ENCODE measurements at places on chromosomes 12 and 14.
A peak's percentile ranks its signal among the peaks of the same experiment; 100 is the strongest.

- DNase-seq, result no peak
These were observed 8.3 kb downstream of the PXN start for GRCh38 chr12:120257041-120257821.

DNA sequence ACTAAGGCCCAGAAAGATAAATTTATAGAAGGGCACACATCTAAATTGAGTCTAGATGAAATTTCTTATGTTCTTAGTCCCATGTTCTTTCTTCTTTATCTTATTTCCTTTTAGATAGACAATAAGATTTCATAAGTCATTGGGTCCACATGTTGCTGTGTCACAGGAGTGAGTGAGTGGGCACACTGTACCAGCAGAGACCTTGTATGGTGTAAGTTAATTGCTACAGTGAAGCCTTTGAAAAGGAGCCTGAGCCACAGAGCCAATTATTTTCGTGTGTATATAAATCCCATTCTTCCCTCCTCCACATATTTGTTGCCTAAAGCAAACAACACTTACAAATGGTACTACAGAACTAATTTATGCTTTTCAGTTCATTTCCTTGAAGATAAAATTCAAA lies 79.1 kb downstream of the GRIP1 start:
- no peak for DNase-seq

- DNase-seq, result no peak
These were observed 1.3 kb downstream of the R3HDM2 start for GRCh38 chr12:57429473-57430111.

DNA sequence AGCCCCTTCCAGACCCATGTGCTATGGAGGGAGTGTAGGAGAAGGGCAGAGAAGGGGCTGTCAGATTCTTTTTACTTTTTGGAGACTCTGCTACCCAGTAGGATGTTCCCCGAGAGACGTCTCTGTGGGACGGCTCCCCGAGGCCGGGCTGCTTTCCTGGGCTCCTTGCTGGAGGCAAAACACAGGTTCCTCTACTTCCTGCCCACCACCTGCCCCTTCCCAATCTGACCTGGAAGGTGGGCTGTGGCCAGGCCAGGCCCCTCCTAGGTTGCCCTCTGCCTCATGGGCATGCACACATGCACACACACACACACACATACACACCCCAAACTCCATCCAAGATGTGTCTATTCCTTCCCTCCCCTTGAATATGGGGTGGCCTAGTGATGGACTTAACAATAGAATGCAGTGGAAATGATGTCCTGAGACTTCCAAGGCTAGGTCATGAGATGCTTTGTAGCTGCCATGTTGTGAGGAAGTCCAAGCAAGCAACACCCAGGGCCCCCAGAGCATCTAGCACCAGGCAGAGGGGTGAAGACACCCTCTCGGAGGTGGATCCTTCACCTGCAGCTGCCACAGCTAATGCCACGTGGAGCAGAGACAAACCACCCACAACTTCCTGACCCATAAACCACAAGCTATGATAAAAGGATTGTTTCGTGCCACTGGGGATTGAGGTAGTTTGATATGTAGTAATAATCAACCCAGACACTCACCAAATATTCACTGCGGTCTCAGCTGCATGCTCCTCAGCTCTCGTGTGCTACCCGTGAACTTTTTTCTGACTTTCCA lies 1.6 kb upstream of the ASB2 start:
- DNase-seq, result peak; percentile 60

DNA sequence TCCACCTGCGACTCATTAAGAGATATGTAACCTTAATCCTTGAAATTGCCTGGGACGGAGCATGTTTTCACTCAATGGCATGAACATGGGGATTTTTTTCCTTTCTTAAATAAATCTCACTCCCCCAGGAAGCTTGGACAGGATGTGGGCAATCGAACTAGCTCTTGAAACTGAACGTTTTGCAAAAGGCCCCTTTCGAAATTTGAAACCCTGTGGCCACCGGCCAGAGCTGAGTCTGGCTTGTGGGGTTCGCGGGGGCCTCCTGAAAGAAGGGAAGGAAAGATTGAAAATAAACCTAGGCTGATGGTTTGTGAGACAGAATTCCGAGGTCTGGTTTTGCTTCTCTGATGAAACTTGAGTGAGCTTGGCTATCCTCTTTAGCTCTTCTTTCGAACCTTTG lies 101.4 kb upstream of the RTL1 start:
- DNase-seq, result no peak

DNA sequence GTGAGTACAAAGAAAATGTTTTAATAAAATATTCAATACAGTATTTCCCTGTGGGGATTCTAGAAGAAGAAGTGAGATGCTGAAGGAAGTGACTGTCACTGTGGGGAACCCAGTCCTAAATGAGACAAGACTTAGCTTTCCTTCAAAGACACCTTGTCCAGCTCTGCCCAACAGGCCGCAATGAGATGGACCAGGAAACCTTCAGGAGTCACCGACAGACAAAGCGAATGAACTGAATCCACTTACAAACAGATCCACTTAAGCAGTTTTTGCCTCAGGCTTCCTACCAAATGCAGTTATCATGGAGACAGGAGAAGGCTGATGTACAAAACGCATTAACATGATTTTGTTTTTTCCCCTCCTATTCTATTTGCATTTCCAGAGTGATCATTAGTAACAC lies 9.6 kb downstream of the KCNJ8 start:
- no peak for DNase-seq

DNA sequence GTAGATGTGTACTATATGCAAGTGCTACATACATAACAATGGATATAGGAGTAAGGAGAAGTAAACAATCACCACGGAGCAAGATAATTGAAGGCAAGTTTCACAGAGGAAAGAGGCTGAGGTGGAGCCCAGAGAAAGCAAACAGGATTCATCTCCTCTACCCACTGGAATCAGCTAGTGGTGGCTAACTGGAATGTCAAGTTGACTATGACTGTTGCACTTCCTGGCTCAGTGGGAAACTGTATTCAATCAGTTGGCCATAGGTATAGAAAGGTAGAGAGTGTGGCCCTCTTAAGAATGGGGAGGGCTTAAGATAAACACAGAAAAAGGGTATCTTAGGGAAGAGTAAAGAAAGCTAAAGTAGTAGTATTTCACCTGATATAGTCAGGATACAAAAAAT lies 62.4 kb downstream of the MAP4K5 start:
- no peak for DNase-seq

GRCh38 chr14:78581229-78581628 lies 411.1 kb downstream of the NRXN3 start:
- no peak for DNase-seq

DNA sequence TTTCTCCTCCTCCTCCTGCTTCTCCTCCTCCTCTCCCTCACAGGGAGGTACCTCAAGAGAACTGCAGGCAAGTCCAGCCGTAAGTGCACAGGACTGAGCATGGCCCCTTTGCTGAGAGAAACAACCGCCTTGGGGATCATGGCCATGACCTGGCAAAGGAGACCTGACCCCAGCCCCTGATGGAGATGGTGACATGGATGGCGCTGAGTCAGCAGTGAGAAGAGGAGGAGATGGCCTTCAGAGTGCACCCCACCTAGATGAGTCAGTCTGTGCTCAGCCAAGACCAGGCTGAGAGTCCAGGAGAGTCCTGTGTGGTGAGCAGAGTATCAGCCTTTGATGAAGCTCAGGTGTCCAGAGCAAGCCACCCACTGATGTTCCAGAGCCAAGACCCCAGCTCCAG lies 36.4 kb downstream of the MEG3 start:
- no peak for DNase-seq

- DNase-seq, result no peak
These were observed 111.2 kb downstream of the LRIG3 start for GRCh38 chr12:58809064-58809607.

DNA sequence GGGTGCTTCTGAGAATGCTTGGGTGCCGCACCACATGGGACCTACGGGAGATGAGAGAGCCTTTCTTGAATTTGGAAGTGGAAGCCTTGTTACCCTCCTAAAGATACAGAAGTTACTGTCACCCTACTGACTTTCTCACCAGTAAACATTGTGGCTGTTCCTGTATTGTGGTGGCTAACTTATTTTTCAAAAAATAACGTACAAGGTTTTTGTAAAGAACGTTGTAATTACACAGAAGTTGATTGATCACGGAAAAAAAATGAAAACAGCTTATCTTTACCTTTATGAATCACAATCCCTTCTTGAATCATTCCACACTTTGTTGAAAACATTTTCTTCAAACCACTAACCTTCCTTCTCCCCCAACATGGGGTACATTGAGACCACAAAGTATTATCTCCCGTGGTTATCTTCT lies 22.0 kb upstream of the PPFIBP1 start:
- no peak for DNase-seq

DNA sequence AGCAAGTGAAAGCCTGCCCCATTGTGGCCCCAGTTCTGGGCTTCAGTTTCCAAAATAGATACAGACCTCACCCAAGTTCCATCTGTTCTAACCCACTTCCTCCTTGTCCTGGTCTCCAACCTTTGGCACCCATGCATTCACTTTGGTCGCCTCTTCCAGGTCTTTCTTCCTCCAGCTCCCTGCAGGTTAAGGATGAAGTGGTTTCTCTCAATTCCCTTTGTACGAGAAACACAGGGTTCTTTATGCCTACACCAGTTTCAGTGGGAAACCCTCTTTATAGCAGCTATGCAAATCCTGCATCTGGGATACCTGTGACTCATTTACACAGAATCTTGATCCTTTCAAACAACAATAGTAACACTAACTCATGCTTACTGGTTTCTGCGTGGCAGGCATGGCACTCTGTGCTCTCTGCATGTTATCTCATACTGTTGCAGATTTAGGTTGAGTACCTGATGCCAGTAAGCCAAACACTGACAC lies 110.6 kb upstream of the AMIGO2 start:
- no peak for DNase-seq

- DNase-seq, result no peak
These were observed 277.7 kb upstream of the DDHD1 start for GRCh38 chr14:53430870-53431269.

DNA sequence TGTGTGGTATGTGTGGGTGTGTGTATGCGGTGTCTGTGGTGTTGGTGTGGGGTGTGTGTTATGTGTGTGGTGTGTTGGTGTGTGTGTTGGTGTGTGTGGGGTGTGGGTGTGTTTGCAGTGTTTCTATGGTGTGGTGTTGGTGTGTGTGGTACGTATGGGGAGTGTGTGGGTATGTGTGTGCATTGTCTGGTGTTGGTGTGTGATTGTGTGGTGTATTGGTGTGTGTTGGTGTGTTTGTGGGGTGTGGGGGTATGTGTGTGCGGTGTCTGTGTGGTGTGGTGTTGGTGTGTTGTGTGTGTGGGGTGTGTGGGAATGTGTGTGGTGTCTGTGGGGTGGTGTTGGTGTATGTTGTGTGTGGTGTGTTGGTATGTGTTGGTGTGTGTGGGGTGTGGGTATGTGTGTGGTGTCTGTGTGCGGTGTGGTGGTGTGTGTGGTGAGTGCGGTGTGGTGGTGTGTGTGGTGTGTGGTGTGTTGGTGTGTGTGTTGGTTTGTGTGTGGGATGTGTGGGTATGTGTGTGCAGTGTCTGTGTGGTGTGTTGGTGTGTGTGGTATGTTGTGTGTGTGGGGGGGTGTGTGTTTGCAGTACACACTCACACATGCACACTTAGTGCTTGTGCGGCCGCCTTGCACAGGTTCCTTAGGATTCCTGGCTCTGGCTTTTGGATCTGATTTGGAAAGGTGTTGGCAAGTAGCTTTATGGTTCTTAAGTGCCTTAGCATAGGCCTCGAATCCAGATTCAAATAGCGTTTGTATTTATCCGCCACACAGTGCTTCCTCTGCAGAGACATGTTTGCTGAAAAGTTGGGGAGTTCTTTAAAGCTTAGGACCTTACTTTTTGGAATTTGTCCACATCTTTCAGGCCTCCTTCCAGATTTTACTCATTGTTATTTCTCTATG lies 16.4 kb downstream of the MLXIP start:
- DNase-seq, result no peak

Data from activated T-cell treated with anti-CD3 and anti-CD28 coated beads for 4 hours (primary cell).